ENCODE measurements at places on chromosomes 7 and 10.

GRCh38 chr10:101814466-101815071 is 3.7 kb downstream of the OGA start:
- DNase-seq = no peak

- DNase-seq = no peak
These were observed 13.0 kb downstream of the CD36 start for GRCh38 chr7:80651471-80651870.

DNA sequence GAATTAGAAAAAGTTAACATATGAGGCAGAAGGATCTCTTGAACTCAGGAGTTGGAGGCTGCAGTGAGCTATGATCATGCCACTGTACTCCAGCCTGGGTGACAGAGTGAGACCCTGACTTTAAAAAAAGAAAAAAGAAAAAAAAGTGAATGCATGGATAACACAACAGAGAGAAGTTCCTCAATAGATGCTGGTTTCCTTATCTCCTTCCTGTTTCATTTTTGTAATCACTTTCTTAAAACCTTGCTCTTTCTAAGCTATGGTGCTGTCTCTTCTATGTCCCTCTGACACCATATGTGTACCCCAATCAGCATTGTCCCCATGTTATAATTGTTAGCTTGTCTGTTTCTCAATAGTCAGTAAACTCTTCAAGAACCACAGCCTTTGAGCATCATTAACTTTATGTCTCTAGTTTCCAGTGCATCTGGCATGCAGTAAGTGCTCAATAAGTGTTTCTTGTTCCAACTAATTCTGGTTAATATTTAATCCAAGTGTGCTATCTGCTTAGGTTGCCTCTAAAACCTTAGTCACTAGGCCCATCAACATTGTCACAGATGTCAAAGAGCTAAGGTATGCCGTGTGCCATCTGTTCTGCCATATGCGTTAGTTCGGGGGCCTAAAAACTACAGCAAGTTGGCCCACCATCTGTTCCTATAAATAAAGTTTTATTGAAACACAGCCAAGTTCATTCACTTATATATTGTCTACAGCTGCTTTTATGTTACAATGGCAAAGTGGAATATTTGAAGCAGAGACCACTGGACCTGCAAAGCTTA is 36.2 kb downstream of the MPP7 start:
- DNase-seq = no peak

- no peak for DNase-seq
These were observed 88.2 kb upstream of the SEMA3C start for GRCh38 chr7:81007051-81007450.

- no peak for DNase-seq
These were observed 101.0 kb downstream of the HBP1 start for GRCh38 chr7:107269790-107270189.

DNA sequence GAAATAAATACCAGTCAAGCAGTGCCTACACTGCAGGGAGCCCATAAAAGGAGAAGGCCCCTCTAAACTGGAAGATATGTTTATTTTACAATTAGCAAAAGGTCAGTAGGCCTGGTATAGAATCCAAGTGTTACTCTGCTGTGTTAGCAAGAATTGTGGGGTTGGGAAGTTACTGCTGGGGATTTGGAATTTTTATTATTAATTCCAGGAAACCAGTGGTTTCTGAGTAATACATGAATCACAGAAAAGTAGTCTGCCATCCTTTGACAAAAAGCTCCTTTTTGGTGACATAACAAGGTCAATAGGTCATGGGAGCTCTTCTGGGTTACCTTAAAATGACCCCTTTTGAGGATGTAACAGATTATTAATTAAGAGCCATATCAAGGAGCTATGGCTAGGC is 67.4 kb downstream of the ZNF92 start:
- no peak for DNase-seq

GRCh38 chr7:134478707-134479106 is 19.8 kb upstream of the AKR1B1 start:
- DNase-seq = no peak

DNA sequence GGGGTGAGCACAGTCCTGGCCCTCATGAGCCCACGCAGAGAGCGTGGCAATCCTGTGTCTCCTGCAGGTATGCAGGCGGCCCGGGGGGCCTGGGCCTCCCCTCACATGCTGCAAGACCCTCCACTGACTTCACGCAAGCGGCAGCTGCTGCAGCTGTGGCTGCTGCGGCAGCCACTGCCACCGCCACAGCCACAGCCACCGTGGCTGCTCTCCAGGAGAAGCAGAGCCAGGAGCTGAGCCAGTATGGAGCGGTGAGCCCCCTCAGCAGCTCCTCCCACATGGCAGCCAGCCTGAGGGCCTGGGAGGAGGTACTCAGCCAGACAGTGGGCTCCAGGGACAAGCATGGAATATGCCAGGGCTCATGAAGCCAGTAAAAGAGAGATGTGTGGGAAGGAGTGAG is 8.7 kb downstream of the ZMIZ2 start:
- DNase-seq = peak; percentile 66

DNA sequence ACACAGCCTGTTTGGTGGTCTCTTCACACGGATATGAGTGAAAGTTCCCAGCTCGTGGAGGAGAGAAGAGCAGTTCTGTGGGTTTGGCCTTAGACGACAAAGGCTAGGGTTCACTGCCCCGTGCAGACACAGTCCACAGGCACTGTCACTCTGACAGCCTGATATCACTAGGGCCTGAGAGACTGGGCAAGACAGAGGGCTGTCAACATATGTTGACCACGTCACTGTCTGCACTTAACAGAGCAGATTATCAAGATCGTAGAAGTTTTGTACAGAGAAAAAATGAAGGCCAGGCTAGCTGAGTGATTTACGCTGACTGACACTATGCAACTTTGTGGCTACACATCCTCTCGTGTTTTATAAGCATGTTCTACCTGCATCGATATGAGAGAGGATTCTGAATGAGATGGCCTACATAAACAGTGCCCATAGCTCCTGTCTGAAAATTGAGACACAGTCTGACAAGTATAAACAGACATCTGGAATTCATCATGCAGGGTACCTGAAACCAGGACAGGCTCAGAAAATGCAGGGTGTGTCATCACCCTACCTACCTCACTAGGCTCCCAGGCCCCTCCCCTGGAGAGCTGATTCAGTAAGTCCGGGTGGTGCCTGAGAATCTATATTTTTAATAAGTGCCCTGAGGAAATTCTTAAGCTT is 120.0 kb downstream of the SGMS1 start:
- DNase-seq = no peak

DNA sequence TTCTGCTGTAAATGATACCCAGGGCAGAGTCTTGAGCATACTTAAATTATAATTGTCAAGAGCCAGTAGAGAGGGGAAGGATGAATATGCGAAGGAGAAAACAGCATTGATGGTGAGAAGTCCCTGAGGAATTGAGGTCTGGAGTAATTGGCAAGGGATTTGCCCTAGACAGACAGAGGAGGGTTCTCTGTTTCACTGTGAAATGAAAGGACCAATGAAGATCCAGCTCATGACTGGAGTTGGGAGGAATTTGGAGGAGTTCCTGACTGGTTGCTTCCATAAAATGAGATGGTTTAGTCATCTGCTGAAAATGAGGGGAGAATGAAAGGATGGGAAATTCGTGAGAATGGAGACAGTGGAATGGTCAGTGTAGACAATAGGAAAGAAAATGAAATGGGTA is 6.8 kb downstream of the PRPF18 start:
- no peak for DNase-seq

DNA sequence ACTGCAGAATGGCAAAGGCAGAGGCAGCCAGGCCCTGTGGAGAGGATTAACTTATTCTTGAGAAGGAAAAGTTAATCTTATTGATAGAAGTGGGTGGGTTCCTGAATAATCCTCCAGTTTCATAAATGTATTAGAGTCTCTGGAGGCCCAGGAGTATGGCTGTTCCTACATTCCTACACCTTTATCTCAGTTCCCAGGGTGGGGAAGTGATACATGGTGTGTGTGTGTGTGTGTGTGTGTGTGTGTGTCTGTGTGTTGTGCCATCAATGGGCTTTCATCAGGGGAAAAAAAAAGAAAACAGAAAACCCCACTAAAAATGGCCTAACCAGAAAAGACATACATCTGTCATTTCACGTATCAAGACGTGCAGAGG is 22.0 kb upstream of the GSDME start:
- no peak for DNase-seq

GRCh38 chr10:10156917-10157600 is 860.6 kb upstream of the CELF2 start:
- DNase-seq = no peak

- DNase-seq = no peak
These were observed 4.6 kb upstream of the GTF2IRD1 start for GRCh38 chr7:74449144-74449543.

- DNase-seq = no peak
These were observed 39.0 kb downstream of the CLEC2L start for GRCh38 chr7:139562491-139562890.

GRCh38 chr10:27192284-27192683 is 37.1 kb downstream of the MASTL start:
- DNase-seq = no peak

DNA sequence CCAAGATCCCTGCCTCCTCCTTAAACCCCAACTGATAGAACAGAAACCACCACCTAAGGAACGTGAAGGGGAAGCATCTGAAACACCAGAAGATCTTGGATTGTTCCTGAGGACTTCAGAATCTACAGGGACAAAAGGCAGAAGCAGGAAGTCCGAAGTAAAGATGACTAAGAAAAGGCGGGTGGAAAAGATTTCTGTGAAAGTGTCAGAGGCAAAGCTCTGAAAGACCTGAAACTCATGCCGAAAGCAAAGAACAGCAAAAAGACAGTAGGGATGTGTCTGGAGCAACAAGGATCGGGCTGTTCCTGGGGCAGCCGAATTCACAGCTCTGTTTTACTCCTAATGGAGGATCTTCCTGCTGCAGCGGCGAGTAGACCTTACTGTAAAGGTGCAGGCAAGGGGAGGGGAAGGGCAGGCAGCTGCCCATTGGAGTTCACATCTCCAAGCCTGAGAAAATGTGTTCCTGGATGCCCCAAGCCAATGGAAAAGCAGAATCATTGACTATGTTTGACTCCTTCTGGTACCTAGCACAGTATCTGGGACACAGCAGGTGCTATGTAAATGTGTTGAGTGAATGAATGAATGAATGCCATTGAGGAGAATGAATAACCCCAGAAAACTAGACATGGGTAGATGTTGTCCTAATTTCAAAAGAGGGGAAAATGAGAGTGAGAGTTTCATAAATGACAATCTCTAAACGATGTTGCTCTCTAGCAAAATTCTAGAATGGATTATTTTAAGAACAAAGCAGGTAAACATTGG is 40.4 kb downstream of the PDIA4 start:
- no peak for DNase-seq

DNA sequence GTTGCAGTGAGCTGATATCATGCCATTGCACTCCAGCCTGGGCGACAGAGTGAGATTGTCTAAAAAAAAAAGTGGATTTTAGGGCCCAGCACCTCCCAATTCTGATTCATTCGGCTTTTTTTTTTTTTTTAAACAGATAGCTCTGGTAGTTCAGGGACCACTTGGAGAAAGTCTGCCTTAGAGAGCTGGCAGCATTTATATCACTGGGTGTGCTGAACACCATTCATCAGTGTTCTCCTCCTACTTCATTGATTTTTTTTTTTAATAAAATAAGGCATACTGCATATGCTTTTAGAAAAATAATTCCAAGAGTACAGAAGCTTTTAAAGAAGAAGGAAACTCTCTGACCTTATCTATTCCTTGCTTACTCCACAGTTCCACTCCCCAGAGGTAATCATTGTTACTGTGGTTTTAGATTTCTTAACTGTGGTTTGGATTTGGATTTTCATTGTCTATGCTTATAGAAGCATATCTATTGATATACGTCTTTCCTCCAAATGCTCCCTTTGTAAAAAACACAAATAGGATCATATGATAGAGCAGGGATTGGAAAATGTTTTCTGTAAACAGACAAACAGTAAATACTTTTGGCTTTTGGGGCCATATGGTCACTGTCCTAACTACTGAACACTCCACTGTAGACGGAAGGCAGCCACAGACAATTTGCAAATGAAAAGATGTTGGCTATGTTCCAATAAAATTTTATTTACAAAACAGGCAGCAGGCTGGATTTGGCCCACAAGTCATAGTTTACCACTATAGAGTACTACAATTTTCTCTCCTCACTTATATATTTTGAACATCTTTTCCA is 21.1 kb upstream of the SAR1A start:
- DNase-seq = no peak

GRCh38 chr7:144818511-144818910 is 17.3 kb downstream of the TPK1 start:
- DNase-seq = no peak

GRCh38 chr7:121916211-121916610 is 43.2 kb downstream of the PTPRZ1 start:
- no peak for DNase-seq

DNA sequence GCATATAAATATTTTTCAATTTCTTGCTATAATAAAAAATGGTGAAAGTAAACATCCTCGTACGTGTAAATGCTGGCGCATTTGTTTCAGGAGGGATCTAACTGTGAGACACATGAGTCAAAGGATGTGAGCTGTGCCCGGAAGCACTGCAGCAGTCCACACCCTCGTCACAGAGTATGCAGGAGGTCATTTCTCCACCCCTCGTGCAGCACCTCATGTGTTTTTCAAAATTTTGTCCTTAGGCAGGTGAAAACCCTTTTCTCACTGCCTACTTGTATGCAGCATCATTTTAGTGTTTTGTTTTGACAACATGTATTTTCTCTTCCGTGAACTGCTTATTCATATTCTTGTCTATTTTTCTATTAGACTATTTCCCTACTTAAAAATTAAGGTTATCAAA is 162.7 kb downstream of the AVL9 start:
- DNase-seq = no peak

GRCh38 chr10:130224228-130224627 is 88.0 kb downstream of the GLRX3 start:
- DNase-seq = no peak

- DNase-seq = no peak
These were observed 119.7 kb upstream of the FAM133B start for GRCh38 chr7:92709912-92710311.

GRCh38 chr10:51020200-51020599 is 54.1 kb upstream of the PRKG1 start:
- DNase-seq = no peak

- DNase-seq = no peak
These were observed 48.2 kb downstream of the ABCB4 start for GRCh38 chr7:87427288-87427687.

GRCh38 chr7:69962186-69963065 is 364.2 kb downstream of the AUTS2 start:
- DNase-seq = peak; percentile 71

DNA sequence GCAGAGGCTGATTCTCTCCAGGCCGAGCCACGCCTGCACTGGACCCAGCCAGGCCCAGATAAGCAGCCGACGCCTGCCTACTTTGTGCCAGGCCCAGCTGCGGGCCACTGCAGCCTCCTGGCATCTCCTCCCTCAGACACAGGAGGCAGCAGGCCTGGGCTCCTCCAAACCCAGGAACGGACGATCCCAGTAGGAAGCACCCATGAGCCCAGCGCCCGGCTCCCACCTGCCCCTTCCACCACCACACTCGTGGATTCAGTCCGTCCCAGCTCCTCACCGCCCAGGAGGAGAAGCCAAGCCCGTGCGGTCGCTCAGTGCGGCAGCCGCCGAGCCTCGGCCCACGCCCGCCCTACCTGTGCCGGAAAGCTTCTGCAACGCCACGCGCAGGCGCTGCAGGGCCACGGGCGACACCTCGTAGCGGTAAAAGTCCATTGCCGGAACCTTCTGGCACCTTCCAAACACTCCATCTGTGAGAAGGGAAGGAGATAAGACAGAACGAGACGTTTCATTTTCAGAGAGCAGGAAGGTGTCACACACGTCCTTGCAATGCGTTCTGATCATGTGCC is 271.1 kb downstream of the PTPRN2 start:
- DNase-seq = no peak

GRCh38 chr7:19932549-19933249 is 159.3 kb upstream of the TMEM196 start:
- no peak for DNase-seq

Data from heart right ventricle (tissue), 16 donors.